ENCODE measurements at places on chromosomes 2 and 18.

- H3K27me3 ChIP-seq = no peaks in the 10 kb centered on the region
- no peak overlapping the region for H3K27ac ChIP-seq
- H3K36me3 ChIP-seq = no peaks in the 10 kb centered on the region
- no peak for DNase-seq
Measured at GRCh38 chr2:67057123-67057522, 340.0 kb upstream of the ETAA1 start.

GRCh38 chr2:240205348-240205747, 64.9 kb upstream of the OTOS start:
- peaks cover 35% of the 10 kb centered on the region for H3K27me3 ChIP-seq
- peak; percentile 85 for DNase-seq
- H3K4me3 ChIP-seq = no peak overlapping the region
- no peaks in the 10 kb centered on the region for H3K36me3 ChIP-seq

DNA sequence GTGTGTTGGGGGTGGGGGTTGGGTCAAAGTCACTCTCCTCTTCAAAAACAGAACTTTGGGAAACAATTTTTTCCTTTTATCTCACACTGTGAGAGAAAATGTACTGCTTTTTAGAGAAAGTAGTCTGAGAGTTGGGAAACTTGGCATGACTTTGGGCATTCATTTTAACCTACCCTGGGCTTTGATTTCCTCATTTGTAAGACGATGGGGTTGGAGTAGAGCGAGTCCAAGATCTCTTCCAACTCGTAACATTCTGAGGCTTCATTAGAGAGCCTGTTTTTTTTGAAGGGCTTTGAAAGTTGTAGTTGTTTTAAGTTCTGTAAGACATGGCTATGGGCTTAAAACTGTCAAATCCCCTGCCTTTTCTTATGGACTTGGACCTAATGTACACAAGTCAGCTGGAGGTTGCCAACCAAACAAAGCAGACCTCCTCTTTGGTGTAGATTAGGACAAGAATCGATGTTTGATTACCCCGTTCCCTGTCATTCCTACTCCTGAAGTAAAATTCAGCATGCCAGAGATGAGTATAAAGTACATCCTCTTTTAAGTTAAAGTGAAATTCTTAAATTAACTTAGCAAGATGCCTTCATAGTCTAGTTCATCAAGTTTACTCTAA, 8.4 kb downstream of the PHLPP1 start:
- no peak overlapping the region for H3K27ac ChIP-seq
- H3K27me3 ChIP-seq = no peaks in the 10 kb centered on the region

DNA sequence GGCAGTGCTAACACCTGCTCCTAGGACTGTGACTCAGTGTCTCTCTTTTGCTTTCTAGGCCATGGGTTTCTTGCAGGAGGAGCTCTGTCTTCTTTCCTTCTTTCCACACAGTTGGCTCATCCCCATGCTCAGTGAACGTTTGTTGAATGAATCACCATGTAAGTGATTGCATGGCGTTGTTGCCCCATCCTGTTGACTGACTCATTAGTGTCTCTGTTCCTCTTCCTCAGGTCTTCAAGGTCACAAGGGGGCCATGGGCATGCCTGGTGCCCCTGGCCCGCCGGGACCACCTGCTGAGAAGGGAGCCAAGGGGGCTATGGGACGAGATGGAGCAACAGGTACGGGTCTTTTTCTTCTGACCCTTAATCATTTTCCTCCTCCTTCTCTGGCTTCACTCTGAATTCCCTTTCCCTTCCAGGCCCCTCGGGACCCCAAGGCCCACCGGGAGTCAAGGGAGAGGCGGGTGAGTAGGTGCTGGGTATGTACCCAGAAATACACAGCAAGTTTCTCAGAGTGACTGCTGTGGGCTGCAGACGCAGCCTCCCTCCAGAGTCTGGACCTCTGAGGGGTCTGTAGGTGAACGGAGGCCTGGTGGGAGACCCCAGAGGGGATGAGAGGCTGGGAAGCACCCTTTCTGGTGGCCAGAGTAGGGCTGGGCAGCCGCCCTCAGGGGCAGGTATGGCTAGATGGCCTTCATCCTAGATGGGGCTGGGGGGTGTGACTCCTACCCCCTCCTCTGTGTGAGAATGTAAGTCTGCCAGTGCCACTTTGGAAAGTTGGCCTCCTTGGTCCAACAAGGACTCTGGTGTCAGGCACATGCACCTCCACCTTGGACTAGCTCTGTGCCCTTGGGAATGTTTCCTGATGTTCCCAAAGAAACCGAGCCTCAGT, 32.4 kb downstream of the MARCO start:
- peak; percentile 96 for DNase-seq
- H3K27ac ChIP-seq = peak overlapping the region; percentile 77
- 0 out of 2 replicates have a peak overlapping the region, but pooled peaks have one; percentile 38 for H3K4me3 ChIP-seq
- H3K4me1 ChIP-seq = peaks cover 25% of the 10 kb centered on the region

GRCh38 chr2:215729985-215730620, 283.2 kb downstream of the MREG start:
- no peak overlapping the region for H3K4me3 ChIP-seq
- no peaks in the 10 kb centered on the region for H3K36me3 ChIP-seq
- peaks cover 43% of the 10 kb centered on the region for H3K4me1 ChIP-seq
- peak overlapping the region; percentile 75 for H3K27ac ChIP-seq
- DNase-seq = peak; percentile 58
- H3K27me3 ChIP-seq = no peaks in the 10 kb centered on the region

DNA sequence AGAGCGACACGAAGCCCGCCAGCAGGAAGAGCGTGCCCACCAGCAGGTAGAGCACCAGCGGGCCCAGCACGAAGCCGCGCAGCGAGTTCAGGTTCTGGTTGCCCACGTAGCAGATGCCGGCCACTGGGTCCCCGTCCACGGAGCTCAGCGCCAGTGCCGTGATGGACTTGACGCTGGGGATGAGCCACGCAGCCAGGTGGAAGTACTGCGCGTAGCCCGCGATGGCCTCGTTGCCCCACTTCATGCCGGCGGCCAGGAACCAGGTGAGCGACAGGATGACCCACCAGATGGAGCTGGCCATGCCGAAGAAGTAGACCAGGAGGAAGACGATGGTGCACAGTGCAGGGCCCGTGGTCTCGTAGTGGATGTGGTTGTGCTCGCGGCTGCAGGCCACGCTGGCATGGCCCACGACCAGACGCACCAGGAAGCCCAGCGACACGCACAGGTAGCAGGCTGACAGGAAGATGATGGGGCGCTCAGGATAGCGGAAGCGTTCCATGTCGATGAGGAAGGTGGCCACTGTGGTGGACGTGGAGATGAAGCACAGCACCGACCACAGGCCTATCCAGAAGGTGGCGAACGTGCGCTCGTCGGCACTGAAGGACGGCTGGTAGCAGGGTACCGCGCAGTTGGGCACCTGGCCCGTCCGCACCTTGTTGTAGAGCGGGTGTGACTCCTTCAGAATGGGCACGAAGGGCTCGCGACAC, 2.1 kb downstream of the FZD5 start:
- no peaks in the 10 kb centered on the region for H3K27me3 ChIP-seq
- H3K36me3 ChIP-seq = no peaks in the 10 kb centered on the region
- DNase-seq = peak; percentile 16
- H3K4me3 ChIP-seq = peak overlapping the region; percentile 69
- H3K27ac ChIP-seq = no peak overlapping the region

GRCh38 chr2:171244466-171244969, 83.8 kb upstream of the TLK1 start:
- DNase-seq = peak; percentile 88
- no peaks in the 10 kb centered on the region for H3K27me3 ChIP-seq
- H3K27ac ChIP-seq = peak overlapping the region; percentile 99
- H3K36me3 ChIP-seq = no peaks in the 10 kb centered on the region
- peaks cover 13% of the 10 kb centered on the region for H3K4me1 ChIP-seq
- H3K4me3 ChIP-seq = 0 out of 2 replicates have a peak overlapping the region, but pooled peaks have one; percentile 19

- peak; percentile 91 for DNase-seq
- no peaks in the 10 kb centered on the region for H3K36me3 ChIP-seq
- peak overlapping the region; percentile 70 for H3K27ac ChIP-seq
- H3K4me3 ChIP-seq = no peak overlapping the region
- H3K4me1 ChIP-seq = peaks cover 47% of the 10 kb centered on the region
Measured at GRCh38 chr2:172643142-172643541, 87.3 kb downstream of the PDK1 start.

- no peaks in the 10 kb centered on the region for H3K27me3 ChIP-seq
- H3K36me3 ChIP-seq = no peaks in the 10 kb centered on the region
- no peak for DNase-seq
- H3K4me1 ChIP-seq = no peaks in the 10 kb centered on the region
Measured at GRCh38 chr2:112195167-112195766, 57.1 kb downstream of the FBLN7 start.

DNA sequence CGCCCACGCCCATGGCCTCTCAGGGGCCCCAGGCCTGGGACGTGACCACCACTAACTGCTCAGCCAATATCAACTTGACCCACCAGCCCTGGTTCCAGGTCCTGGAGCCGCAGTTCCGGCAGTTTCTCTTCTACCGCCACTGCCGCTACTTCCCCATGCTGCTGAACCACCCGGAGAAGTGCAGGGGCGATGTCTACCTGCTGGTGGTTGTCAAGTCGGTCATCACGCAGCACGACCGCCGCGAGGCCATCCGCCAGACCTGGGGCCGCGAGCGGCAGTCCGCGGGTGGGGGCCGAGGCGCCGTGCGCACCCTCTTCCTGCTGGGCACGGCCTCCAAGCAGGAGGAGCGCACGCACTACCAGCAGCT, 2.4 kb downstream of the B3GNT7 start:
- no peak for DNase-seq
- H3K4me1 ChIP-seq = no peaks in the 10 kb centered on the region
- no peak overlapping the region for H3K4me3 ChIP-seq
- peaks cover 20% of the 10 kb centered on the region for H3K27me3 ChIP-seq
- no peaks in the 10 kb centered on the region for H3K36me3 ChIP-seq

DNA sequence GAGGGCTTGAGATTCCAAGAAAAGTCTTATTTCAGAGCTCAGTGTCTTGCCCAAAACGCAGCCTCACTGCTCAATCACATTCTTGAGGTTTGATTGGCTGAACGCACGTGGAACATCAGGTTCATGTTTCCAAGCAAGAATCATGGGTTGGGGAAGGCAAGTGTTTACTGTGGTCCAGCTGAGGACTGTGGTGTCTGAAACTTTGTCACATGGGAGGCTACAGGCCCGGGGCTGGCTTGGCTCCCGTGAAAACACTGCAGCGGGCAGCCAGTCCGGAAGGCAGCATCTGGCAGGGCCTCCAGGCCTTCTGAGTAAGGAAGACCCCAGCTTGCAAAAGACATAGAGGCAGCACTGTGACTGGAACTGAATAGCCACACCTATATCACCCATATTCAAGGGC, 84.7 kb downstream of the POLR1A start:
- H3K36me3 ChIP-seq = no peaks in the 10 kb centered on the region
- no peaks in the 10 kb centered on the region for H3K4me1 ChIP-seq
- no peak overlapping the region for H3K4me3 ChIP-seq
- H3K27me3 ChIP-seq = no peaks in the 10 kb centered on the region

- H3K27me3 ChIP-seq = peaks cover 17% of the 10 kb centered on the region
- no peak overlapping the region for H3K4me3 ChIP-seq
- H3K36me3 ChIP-seq = no peaks in the 10 kb centered on the region
- H3K27ac ChIP-seq = no peak overlapping the region
- peak; percentile 59 for DNase-seq
Measured at GRCh38 chr2:157438863-157439823, 4.7 kb downstream of the CYTIP start.

GRCh38 chr2:101296371-101296770, 12.1 kb downstream of the RNF149 start:
- peak; percentile 58 for DNase-seq
- peak overlapping the region; percentile 75 for H3K27ac ChIP-seq
- H3K4me3 ChIP-seq = peak overlapping the region; percentile 52
- H3K27me3 ChIP-seq = no peaks in the 10 kb centered on the region
- peaks cover 32% of the 10 kb centered on the region for H3K36me3 ChIP-seq

DNA sequence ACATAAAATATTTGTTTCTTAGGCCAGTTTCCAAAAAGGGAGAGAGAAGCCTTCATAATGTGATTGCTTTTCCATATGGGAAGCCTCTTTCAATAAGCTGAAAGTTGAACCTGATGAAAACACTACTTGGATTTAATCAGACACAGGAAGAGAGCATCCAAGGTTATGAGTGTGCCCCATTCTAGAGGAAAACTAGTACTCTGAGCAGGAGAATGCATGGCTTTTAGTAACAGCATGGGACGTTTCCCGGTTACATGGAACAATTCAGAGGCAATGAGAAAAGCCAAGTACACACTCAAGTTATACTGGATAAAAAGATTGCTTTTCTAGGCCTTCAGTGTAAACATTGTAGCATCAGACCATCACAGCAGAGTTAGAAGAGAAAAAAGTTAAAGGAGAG, 315.8 kb downstream of the ZNF516 start:
- no peak overlapping the region for H3K4me3 ChIP-seq
- no peak for DNase-seq
- H3K36me3 ChIP-seq = no peaks in the 10 kb centered on the region
- H3K4me1 ChIP-seq = no peaks in the 10 kb centered on the region
- H3K27ac ChIP-seq = no peak overlapping the region
- H3K27me3 ChIP-seq = 0 out of 2 replicates have a peak, but pooled peaks cover 4% of the 10 kb centered on the region

DNA sequence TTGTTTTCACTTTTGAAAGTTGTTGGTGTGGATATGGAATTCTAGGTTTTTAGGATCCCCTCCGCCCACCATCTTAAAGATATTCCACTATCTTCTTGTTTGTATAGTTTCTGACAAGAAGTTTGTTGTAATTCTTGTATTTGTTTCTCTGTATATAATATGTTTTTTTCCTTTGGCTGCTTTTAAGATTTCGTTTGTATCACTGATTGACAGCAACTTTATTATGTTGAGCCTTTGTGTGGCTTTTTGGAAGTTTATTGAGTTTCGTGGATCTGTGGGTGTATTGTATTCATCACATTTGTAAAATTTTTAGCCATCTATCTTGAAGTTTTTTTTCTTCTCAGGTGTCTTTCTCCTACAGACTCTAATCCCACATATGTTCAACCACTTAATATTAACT, 200.1 kb downstream of the MCFD2 start:
- peaks cover 8% of the 10 kb centered on the region for H3K36me3 ChIP-seq
- no peak for DNase-seq
- H3K4me3 ChIP-seq = no peak overlapping the region
- peaks cover 68% of the 10 kb centered on the region for H3K4me1 ChIP-seq
- H3K27me3 ChIP-seq = no peaks in the 10 kb centered on the region

DNA sequence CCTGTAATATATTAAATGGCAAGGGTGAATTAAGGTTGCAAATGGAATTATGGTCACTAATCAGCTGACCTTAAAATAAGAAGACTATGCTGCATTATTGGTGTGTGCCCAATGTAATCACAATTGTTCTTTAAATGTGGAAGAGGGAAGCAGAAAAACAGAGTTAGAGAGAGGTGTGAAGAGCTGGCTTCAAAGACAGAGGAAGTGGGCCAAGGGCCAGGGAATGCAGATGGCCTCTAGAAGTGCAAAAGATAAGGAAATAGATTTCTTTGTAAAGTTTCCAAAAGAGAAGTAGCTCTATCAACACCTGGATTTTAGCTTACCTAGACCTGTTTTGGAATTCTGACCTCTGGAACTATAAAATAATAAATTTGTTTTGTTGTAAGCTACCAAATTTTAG, 276.0 kb downstream of the LRRTM1 start:
- H3K27me3 ChIP-seq = no peaks in the 10 kb centered on the region
- H3K36me3 ChIP-seq = no peaks in the 10 kb centered on the region
- peaks cover 11% of the 10 kb centered on the region for H3K4me1 ChIP-seq
- DNase-seq = no peak
- H3K27ac ChIP-seq = no peak overlapping the region

- no peaks in the 10 kb centered on the region for H3K27me3 ChIP-seq
- peak; percentile 77 for DNase-seq
- peaks cover 20% of the 10 kb centered on the region for H3K4me1 ChIP-seq
Measured at GRCh38 chr2:176473177-176473576, 203.9 kb downstream of the MTX2 start.

GRCh38 chr2:189210250-189211087, 30.9 kb upstream of the COL5A2 start:
- peak overlapping the region; percentile 94 for H3K27ac ChIP-seq
- peak; percentile 96 for DNase-seq
- peaks cover 47% of the 10 kb centered on the region for H3K4me1 ChIP-seq
- H3K27me3 ChIP-seq = no peaks in the 10 kb centered on the region
- peak overlapping the region; percentile 67 for H3K4me3 ChIP-seq
